Hindlimb muscle (tissue), 1 donor: ENCODE measurements at places on chromosomes 16 and 17. TPM values are rescaled to one million over a fixed set of nuclear protein-coding genes. Genes with fewer than 3 reads are reported as not detected.

GRCh38 chr17:49132699-49133364 lies at the start of gene B4GALNT2:
TSS of gene B4GALNT2 (plus strand) at chr17:49132769. CDS start at chr17:49132793, 24 bp downstream.
- DNase-seq: no peak

The PLXDC1 gene
- 9.3 TPM for polyA plus RNA-seq

DNA sequence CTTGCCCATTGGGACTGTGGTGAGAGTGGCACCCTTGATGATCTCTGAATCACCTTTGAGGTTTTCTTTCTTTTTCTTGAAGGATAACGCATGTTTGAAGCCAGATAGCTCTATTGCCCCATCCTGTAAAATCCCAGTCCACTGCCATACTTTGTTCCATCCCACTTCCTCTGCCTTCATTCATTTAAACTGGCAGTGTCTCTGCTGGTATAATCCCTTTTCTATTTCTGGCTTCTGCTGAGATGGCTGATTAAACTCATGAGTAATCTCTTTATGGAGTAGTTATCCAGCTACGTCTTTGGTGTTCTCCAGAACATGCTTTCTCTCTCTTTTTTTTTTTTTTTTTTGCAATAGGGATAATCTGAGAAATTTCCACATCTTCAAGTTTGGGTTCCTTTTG lies 656.5 kb upstream of the SALL1 start:
- DNase-seq: no peak

DNA sequence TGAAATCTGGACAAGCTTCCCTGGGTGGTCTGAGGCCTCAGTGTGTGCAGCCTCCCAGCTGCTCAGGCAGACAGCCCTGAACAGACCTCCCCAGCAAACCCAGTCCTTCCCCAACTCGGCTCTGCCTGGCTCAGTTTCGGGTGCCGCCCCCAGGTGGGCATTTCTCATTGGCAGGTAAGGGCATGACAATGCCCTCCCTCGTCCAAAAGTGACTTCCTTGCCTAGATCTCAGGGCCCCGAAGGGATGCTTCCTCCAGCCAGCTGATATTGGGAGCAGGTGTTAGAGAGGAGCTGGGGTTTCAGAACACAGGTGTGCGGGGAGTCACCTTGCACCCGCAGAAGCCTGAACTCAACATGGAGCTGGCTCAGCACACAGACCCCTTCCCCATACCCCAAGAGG lies 3.8 kb upstream of the PPL start:
- no peak for DNase-seq

DNA sequence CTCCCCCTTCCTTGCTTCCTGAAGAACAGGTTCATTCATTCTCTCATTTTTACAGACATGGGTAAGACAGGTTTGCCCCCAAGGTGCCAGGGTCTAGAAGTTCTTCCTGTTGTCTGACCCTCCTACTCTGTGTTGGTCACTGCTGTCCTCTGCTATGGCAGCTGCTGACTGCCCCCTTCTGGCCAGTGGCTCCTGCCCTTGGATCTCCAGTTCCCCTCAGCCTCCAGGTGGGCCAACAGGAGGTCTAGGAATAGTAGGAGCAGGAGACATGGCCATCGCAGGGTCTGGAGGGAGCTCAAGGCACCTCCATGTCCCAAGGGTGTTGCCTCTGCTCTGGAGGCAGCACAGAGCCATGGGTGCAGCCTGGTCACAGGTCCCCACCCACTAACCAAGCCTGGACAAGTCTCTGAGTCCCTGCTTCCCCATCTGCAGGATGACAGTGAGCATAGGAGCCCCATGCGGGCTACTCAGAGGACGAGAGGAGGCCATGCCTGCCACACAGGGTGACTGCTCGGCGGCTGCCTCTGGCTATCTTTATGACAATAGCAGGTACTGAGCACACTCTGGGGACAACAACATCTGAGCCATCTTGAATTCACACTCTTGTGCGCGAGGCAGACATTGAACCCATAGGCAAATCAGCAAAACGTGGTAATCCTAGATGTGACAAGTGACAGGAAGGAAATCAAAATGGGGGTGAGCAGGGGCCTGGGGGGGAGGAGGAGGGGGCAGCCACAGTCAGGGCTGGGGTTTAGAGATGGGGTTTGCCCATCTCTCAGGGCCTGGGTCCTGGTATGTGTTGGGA lies 27.0 kb upstream of the NXPH3 start:
- no peak for DNase-seq
